ENCODE measurements at places on chromosomes 16 and 17.

- no peak for DNase-seq
Measured at GRCh38 chr17:51951741-51952140, 206.8 kb downstream of the CA10 start.

GRCh38 chr17:2057175-2057759 lies 2.4 kb downstream of the HIC1 start:
- DNase-seq: no peak

DNA sequence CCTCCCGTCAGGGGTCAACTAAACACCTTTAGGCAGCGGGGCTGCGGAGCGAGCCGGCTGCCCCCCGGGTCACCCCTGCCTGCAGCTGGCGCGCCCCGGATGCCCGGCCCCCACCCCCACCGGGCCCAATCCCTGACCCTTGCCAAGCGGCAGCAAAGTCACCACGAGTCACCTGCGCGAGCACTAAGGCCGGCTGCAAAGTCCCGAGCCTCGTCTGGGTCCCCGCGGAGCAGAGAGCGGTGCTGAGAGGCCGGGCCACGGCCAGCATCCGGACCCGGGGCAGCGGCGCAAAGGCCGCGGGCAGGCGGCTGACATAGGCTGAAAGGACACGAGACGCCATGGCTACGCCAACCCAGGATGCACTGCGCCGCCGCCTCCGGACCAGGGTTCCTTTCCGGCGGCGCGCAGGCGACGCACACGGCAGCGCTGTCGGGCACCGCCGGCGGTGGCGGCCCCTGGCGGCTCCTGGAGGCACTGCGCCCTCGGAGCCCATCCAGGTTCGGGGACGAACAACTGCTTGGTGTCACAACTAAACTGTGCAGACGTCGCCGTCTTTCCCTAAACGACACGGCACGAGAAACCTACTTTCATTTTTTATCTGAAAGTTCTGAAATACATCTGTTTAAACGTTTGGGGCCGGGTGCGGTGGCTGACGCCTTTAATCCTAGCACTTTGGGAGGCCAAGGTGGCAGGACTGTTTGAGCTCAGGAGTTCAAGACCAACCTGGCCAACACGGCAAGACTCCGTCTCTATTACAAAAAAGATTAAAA lies at the start of gene NDUFAB1:
Gene NDUFAB1, minus strand, starts transcription at position 366 of the 770 bp plus-strand sequence. Its CDS starts 26 bp downstream, at position 340.
- peak; percentile 91 for DNase-seq

GRCh38 chr16:13231365-13231764 lies 330.0 kb downstream of the SHISA9 start:
- DNase-seq: no peak
